ENCODE measurements at places on chromosomes 7 and 10.
A peak's percentile ranks its signal among the peaks of the same experiment; 100 is the strongest.

DNA sequence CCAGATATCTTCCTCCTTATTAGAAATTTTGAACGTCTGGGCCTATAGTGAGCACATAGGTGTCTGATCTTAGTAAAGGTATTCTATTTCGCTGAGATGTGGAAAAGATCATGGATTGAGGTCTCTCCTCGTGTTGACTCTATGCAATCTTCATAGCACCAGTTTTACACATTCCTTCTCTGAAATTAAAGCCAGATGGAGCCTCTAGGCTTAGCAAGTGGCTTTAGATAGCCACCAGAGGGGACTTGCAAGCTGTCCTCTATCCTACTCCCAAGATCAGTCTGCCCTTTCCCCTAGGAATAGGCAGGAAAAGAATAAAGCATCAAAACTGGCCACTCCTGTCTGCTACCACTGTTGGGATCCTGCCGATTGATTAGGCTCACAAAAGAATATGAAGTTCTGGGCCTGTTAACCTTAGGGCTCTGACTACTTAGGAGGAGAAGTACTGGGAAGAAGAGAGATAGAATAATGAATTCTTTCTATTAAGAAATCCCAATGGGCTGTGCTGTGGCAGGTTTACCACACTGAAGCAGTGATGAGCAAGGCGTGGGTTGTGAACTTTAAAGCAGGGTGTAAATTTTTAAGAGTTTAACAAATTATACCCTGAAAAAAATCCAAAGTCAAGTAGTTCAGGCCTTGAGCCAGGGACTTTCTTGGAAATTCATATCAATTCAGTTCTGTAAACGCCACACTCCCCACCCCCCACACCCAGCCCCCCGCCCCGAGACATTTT, 2.2 kb upstream of the STRIP2 start:
- DNase-seq: no peak

- no peak for DNase-seq
Measured at GRCh38 chr10:59229441-59229840, 53.0 kb downstream of the PHYHIPL start.

DNA sequence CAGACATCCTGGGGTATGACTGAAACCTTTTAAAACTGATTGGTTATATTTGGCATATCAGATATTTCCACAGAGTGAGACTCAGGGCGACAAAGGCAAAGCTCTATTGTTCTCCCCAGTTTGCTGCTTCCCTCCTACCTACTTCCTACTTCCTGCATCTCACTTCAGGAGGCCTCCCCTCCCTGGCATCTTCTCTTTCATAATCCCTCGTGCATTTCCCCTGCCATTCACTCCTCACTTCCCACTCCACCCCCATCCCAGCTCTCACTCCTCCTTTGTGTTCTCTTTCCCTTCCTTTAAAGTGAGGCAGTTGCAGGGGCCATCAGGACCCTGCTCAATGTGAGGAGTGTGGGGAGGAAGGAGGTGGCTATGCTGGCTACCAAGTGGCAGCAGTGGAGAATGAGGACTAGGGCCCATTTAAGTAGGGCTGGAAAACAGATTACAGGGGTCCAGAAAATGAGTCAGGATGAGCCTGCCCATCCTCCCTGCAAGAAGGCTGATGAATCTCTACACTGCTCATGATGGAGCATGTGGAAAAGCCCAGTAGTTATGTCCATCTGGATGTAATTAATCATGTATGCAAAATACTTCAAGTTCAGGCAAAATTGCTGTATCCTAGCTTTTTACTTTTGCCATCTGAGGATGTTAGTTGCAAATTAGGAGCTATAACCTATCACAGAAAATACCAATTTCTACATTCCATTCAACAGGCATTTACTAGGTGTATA, 311.8 kb upstream of the IMMP2L start:
- DNase-seq: no peak

- DNase-seq: no peak
Measured at GRCh38 chr10:74081192-74081803, 69.3 kb downstream of the AP3M1 start.

DNA sequence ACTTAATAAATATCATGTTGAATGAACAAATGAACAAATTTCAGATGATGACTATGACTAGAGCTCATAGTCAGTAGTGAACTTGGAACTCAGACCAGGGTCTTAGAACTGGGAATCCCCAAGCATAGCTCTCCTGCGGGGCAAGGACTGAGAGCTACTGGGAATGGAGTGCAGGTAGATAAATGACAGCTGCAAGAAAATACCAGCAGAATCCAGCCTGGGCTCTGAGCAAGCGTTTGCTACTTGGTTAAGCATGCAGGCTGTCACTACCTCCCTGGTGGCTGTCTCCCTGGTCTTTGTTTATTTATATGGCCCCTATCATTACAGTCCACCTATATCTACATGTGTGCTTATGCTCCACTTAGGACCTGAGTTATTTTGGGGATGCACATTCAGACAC, 208.4 kb downstream of the POU6F2 start:
- no peak for DNase-seq

- no peak for DNase-seq
Measured at GRCh38 chr7:107538001-107538400, 25.7 kb downstream of the COG5 start.

- DNase-seq: no peak
Measured at GRCh38 chr7:41039386-41039953, 663.4 kb downstream of the INHBA start.

- DNase-seq: peak; percentile 78
Measured at GRCh38 chr7:17422966-17423365, 124.5 kb downstream of the AHR start.

GRCh38 chr10:29836396-29836795, 201.6 kb upstream of the SVIL start:
- DNase-seq: no peak
